ENCODE measurements at places on chromosomes 2 and 18.
A peak's percentile ranks its signal among the peaks of the same experiment; 100 is the strongest.

GRCh38 chr2:128635361-128635900 is 316.8 kb upstream of the HS6ST1 start:
- DNase-seq, result peak; percentile 25

DNA sequence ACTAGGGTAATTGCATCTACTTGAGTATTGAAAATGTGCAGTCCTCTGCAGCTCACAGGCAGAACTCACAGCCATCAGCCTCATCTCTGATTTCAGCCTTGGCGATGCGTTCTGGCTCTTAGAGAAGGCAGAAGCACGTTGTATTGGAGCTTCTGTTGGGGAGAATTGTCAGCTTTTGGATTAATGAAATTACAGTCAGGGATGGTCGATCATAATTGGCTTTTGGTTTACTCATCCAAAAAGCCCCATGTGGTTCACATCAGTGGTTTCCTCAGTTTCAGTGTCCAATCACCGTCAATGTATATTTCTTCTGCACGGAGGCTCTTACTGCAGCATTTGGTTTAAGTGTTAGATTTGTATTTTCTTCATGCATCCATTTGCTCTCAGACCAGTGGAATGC is 218.5 kb upstream of the SOX11 start:
- no peak for DNase-seq

- no peak for DNase-seq
Measured at GRCh38 chr2:127516041-127516762, 10.1 kb downstream of the IWS1 start.

GRCh38 chr18:25047983-25048382 is 304.0 kb downstream of the ZNF521 start:
- DNase-seq, result no peak

DNA sequence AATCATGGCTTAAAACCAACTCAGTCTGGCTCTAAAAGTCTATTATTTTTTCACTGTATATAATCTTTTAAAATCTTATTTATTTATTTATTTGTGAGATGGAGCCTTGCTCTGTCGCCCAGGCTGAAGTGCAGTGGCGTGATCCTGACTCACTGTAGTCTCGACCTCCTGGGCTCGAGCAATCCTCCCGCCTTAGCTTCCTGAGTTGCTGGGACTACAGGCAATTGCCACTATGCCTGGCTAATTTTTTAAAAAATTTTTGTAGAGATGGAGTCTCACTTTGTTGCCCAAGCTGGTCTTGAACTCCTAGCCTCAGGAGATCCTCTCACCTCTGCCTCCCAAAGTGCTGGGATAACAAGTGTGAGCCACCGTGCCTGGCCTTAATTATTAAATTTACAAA is 14.5 kb downstream of the GORASP2 start:
- DNase-seq, result no peak

DNA sequence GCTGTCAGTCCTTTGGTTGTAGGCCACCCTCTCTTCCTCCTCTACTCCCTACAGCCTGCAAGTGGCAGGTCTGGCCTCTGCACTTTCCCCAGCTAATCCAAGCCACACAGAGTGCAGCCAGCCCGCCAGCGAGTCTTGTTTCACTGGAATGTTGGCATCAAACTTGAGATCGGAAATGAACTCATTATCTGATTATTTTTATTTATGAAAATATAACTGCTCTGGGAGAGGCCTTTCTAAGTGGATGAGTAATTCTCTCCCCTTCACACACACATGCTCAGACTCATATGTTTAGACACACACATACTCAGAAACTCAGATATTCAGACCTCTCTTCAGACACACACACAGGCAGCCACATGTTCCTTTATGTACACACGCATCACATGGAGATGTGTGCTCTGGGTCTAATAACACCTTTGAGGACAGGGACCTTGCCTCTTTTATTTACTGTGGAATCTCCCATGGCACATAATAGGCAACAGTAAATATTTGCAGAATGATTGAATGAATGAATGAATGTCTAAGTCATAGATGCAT is 151.3 kb downstream of the ZFP36L2 start:
- DNase-seq, result no peak

DNA sequence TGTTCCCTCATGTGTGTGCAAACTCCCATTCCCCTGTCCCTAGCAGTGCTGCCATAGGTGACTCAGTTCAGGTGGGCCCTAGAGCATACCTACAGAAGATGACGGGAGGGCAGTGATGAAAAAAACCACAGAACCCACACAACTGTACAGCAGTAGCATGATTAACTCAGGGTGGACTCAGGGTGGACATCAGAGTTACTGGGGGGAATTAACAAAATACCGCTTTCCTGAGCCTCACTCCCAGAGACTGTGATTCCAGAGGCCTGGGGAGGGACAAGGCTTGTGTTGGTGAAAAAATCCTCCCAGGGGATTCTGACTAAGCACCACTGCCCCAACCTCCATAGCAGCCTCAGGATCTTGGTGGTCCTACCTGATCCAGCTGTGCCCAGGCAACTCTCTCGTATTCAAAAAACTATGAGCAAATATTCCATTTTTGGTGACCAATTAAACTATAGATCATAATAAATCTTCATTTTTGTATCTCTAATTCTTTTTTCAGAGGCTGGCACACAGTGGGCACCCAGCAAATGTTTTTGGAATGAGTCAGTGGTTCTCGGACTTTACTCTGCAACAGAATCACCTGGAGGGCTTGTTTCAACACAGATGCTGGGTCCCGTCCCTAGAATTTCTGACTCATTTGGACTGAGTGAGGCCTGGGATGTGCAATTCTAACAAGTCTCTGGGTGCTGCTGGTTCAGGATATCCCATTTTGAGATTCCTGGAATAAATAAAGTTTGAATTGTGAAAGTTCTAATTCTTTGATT is 84.1 kb upstream of the NABP1 start:
- DNase-seq, result no peak

- DNase-seq, result no peak
Measured at GRCh38 chr2:233331536-233331935, 22.8 kb upstream of the DGKD start.

DNA sequence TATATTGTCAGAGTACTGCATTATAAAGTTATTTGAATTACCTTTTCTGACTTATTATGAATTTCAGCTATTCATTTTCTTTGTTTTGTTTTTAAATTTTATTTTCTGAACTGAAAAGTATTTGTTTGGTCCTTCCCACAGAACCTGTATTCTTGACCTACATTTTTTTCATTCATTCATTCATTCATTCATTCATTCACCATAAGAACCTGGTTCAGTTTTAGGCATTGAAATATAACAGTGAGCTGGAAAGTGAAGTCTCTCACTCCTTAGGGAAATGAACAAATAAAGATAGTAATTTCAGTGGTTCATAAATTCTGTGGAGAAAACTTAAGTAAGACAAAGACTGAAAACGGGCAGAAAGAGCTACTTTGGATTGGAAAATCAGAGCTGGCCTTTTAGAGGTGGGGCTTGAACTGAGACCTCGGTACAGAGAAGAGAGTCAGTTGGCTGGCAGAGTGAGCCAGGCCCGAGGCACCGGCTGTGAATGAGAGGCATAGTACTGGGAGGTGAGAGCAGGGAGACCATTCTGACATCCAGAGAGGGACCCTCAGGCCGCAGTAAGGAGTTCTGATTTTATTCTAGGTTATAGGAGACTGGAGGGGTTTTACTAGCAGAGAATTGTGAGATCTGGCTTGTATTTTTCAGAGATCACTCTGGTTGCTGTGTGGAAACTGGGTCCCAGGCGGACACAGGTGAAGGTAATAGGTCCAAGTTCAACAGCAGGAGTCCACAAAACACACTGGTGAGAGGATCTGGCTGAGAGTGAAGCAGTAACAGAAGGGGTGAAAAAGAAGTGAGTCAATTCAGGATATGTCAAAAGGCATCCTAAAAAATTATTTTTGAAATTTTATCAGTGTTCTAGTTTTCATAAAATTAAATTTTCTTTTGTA is 75.8 kb upstream of the FN1 start:
- DNase-seq, result no peak

DNA sequence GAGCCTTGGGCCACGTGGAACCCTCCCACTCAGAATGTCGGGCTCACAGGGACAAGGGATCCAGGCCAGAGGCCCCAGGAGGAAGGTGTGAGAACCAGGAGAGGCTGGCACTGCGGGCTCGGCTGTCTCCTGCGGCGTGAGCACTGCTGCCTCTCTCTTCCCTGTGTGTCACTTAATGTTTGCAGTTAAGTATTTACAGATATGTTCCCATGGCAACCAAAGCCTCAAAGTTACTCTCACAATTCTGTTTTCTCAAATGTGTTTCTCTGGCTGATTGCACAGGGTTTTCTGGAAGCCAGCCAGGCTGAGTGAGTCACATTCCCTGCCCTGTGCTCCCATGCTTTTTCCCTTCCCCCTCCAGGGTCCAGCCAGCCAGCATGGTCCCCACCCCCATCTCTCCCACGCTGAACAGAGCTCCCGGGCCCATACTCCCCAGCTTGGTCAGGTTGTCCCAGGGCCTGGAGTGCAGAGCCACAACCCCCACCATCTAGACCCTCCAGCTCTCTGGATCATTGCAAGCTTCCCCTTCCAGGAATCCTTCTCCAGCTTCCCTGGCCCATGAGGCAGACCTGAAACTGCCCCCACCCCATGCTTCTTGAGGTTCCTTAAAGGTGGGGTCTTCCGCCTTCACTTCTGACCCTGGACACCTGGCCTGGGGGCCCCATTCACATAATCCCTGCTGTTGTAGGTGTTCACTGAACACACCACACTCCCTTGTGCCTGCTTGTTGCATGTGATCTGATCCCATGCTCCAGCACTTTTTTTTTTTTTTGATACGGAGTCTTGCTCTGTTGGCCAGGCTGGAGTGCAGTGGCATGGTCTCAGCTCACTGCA is 265.9 kb downstream of the CELF4 start:
- DNase-seq, result peak; percentile 88
